NB4 (cell line): ENCODE measurements at places on chromosomes 5 and 9.

GRCh38 chr9:128125580-128126354 is 1.8 kb downstream of the PTGES2 start:
- peak; percentile 80 for DNase-seq

DNA sequence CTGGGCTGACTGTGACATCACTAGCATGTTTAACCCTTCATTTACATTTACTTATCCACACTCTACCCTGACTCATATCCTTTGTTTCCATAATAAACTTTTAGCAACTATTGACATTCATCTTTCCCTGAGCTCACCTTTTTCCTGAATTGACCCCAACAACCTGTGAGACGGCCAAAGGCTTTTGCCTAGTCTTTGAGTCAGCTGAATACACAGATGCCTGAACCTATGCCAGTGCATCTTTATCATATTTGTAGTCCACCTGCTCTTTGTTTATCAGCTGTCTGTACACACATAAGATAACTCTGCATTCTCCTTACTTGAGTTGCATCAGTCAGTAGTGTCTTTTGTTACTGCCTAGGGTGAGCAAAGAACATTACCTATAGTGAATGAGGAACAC is 128.5 kb upstream of the HMHB1 start:
- DNase-seq, result no peak

GRCh38 chr9:87884578-87885459 is 2.1 kb downstream of the SPATA31E1 start:
- DNase-seq, result no peak

DNA sequence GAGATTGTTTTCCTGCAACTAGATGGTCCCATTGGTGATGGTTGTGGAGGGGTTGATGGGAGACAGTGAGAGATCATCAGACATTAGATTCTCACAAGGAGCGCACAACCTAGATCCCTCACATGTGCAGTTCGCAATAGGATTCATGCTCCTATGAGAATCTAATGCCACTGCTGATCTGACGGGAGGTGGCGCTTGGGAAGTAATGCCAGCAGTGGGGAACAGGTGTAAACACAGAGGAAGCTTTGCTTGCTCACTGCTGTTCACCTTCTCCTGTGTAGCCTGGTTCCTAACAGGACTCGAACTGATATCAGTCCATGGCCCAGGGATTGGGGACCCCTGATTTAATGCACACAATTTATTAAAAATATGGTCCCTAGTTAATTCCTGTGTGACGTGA is 18.8 kb downstream of the SNCAIP start:
- no peak for DNase-seq

GRCh38 chr5:117376748-117377147 is 802.1 kb upstream of the SEMA6A start:
- no peak for DNase-seq

- DNase-seq, result no peak
Observed at GRCh38 chr5:126053630-126054029, 369.6 kb upstream of the GRAMD2B start.

DNA sequence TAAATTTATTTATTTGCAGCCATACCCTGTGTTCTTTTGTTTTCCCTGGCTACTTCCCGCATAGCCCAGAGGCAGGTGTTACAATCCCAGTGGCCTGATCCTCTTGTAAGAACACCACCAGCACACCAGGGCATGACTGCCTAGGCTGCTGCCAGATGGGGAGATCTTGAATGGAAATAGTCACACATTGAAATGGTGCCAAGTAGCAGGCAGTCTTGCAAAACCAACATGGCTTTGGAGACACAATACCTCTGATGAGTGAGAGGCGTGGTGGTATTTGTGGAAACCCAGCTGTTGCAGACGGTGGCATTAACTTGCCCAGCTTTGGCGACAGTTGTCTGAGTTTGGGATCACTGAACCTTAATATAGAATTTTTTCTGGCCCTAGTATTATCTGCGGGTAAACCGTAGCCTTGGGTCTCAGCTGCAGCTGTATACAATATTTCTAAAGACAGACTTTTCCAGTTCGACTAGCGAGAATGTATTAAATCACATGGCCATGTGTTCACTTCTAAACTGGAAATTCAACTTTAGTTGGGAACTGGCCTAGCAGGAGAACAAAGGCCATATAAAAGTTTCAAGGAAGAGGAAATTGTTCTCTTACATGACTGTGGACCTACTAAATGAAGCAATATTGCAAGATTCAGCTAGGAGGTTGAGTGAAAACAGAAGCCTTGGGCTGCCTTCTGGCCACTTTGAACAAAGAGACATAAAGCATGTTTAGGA is 277.0 kb downstream of the SMARCA2 start:
- no peak for DNase-seq

GRCh38 chr9:34536685-34537084 is 13.9 kb upstream of the ENHO start:
- no peak for DNase-seq

DNA sequence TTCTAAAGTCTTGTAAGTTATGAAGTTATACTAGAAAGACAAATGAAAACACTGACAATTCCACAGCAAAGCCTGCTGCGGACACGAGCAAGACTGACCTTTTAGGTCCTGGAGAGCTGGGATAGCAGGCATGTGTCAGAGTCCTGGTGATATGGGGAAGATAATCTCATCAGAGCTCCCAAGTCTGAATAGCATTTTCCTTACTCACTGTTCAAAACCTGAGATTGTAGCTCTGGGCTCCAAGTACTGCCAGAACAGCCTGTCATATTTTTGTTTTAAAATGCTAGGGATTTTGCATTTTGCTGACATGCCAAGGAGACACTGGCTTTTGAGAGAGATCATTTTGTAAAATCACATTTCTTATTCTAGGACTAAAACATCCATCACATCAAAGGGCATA is 90.1 kb downstream of the DRD1 start:
- DNase-seq, result no peak

GRCh38 chr5:141560151-141560550 is 58.6 kb downstream of the DIAPH1 start:
- DNase-seq, result no peak

DNA sequence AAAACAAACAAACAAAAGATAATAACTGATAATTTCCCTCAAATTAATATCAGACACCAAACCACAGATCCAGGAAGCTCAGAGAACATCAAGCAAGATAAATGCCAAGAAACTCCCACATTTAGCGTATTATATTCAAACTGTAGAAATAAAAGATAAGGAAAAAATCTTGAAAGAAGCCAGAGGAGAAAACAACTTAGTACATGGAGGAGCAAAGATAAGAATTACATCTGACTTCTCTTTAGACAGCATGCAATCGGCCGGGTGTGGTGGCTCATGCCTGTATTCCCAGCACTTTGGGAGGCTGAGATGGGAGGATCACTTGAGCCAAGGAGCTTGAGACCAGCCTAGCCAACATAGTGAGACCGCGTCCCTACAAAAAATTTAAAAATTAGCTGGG is 17.2 kb upstream of the MLANA start:
- no peak for DNase-seq

DNA sequence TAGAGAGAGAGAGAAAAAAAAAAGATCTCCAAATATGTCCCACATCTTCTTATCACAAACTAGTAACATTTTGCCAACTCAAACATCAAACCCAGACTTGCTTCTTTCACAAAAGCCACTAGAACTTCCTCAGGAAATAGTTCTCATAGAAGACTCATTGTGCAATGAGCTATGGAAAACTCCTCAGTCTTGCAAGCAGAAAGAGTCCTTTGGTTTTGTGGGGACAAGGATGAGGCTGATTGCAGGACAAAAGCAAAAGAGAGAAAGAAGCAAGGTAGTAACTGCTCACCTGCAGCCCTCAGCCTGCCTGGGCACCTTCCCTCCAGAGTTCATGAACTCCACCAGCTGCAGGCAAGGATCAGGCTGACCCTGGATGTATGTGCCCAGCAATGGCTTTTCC is 399.0 kb downstream of the IRX1 start:
- DNase-seq, result no peak

- no peak for DNase-seq
Observed at GRCh38 chr5:158820891-158821290, 278.8 kb downstream of the EBF1 start.

GRCh38 chr5:170287532-170287931 is 10.0 kb downstream of the LCP2 start:
- DNase-seq, result no peak

- no peak for DNase-seq
Observed at GRCh38 chr5:4924577-4924976, 215.6 kb upstream of the ADAMTS16 start.

- no peak for DNase-seq
Observed at GRCh38 chr9:22037954-22038690, 29.0 kb upstream of the CDKN2B start.

- DNase-seq, result no peak
Observed at GRCh38 chr9:134049236-134049635, 18.6 kb downstream of the BRD3 start.

DNA sequence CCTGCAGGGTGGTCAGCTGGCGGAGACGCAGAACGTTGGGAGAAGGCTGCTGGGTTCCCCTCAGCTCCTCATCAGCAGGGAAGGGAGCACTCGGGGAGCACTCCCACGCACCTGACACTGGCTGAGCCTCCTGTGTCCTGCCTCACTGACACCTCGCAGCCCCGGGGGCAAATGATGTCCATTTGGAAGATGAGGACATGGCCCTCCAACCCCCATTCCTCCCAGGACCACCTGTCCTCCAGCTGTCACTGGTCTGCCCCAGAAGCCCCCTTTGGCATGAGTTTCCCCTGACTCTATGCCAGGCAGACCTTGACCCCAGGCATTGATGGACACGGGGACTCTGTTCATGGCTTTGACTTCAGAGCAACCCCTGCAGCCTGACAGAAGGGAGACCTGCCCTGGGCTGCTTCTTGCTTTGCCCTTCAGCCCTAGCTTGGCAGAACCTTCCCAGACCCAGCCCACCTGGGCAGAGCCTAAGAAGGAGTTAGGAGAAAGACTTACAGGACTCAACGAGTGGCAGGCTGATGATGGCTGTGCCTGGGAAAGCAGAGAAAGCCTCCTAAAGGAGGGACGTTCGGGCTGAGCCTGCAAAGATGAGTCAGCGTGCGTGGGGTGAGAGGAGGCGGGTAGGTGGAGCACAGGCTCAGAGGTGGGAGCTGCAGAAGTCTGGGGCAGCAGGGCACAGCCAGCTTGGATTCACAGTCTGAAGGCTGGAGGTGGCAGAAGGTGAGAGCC is 90.6 kb downstream of the LMX1B start:
- peak; percentile 69 for DNase-seq

DNA sequence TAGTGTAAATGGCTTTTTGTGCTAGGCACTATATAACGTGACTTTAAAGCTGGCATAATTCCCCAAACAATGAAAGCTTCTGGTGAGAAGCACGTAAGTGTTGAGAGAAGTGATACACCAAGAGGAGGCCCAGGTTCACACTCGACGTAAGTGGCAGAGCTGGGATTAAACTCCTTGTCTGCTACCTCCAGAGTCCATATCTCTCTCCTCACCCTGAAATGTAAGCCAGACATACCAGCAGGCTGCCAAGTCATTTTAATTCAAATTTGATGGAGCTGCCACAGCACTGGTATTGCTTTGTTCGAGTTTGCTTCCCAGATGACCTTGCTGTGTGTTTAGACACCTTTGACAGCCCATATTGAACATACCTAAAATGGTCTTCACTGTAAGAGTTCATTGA is 319.7 kb downstream of the GLIS3 start:
- DNase-seq, result no peak

- DNase-seq, result no peak
Observed at GRCh38 chr9:126591083-126591482, 22.6 kb upstream of the LMX1B start.

GRCh38 chr9:82599336-82599949 is 463.5 kb downstream of the RASEF start:
- no peak for DNase-seq

DNA sequence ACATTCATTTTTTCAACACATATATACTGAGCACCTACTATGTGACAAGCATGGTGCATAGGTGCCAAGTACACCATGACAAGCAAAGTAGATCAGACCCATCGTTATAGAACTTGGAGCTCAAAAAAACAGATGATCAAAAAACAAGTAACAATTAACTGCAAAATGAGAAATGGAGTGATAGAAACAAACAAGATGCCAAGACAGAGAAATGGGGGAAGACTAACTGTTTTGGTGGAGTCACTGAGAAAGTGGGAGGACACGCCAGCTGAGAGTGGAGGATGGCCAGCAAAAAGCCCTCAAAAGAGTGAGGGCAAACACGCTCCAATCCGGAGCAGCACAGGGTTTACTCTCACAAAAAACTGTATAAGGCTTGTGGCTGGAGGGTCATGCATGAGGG is 50.6 kb downstream of the TTC39B start:
- no peak for DNase-seq

- no peak for DNase-seq
Observed at GRCh38 chr5:180360078-180360957, 7.2 kb upstream of the GFPT2 start.

GRCh38 chr5:126070481-126070880 is 352.7 kb upstream of the GRAMD2B start:
- DNase-seq, result no peak

DNA sequence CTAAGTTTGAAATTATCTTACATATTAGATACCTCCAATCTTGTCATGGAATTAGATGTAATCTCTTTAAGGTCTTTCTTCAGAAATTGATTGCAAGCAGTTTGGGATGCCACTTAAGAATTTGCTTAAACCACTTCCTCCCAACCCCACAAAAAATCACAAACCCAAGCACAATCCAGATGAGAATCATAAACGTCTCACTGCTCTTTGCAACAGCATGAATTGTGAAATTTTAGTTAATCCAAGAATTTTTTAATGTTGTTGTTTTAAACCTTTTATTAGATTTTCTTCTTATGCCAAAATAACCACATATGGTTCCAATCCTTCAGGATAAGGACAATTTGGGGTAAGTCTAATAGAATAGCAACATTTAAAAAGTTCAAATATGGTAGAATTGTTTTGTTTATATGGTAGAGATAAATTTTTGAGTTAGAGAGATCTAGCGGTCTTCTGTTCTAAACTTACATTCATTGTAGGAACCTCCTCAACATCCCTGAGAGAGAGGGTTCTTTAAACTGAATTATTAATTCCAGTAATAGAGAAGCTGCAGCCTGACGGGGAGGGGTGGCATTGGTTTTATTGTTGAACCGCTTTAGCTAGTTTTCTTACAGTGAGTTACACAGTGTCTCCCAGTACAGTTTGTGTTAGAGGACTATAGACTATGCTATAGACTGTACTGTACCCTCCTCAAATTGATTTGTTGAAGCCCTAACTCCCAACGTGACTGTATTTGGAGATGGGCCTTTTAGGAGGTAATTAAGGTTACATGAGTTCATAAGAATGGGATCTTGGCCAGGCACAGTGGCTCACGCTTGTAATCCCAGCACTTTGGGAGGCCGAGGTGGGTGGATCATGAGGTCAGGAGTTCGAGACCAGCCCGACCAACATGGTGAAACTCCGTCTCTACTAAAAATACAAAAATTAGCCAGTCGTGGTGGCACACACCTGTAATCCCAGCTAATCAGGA is 24.8 kb upstream of the IL6ST start:
- no peak for DNase-seq

GRCh38 chr5:22780756-22781155 is 72.4 kb downstream of the CDH12 start:
- DNase-seq, result no peak

GRCh38 chr9:137217276-137218211 is 4.5 kb downstream of the RNF208 start:
- DNase-seq, result no peak

GRCh38 chr9:98807814-98808195 is 335 bp downstream of the GALNT12 start:
- DNase-seq, result peak; percentile 47

GRCh38 chr5:168324859-168325630 is 33.6 kb downstream of the WWC1 start:
- DNase-seq, result no peak
